ENCODE measurements at places on chromosomes 7 and 10.

DNA sequence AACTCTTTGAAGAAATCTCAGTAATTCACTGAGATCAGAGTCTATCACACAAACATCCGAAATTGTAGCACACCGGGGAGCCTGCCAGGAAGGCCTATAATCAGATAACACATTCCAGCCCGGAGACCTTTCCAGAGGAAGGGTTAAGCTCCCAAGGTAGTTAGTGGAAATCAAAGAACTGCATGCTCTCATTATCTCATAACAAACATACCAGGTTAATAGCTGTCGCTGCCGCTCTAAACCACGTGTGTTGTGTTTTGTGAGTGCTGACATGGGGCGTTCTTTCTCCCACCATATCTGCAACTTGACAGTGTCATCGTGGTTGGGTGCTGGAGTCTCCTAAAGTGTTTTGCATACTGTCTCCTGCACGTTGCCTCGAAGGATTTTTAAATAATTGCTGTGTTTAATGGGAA is 120.7 kb upstream of the CARD11 start:
- DNase-seq, result peak; percentile 56

DNA sequence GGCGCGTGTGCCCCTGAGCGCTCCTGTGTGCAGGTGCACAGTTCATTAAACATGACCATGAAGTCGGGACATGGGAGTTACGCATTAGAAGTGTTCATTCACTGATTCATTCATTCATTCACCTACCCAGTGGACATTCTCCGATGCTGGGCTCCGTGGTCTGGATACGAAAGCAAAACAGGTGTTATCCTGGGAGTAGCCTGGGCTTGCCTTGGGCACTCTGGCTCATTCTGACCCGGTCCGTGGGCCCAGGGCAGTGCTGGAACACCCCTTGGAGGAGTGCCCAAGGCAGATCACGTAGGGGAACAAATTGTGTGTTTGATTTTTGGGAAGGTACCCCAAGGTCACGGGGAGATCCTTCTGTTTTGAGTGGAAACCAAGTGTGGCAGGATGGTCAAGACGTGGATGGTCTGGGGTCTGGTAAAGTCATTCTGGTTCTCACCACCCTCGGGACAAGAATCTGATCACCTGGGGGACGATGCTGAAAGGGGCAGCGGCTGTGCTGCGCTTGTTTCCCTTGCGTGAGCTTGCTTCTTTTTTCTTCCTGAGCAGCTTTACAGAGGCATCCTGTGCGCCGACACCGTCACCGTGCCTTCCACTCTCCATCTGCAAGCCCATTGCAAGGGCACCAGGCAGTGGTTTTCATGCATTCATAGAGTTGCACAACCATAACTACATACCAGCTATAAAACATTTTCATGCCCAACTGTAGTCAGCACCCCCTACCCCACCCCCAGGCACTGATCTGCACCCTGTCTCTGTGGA is 10.1 kb downstream of the ELFN1 start:
- no peak for DNase-seq

GRCh38 chr10:6229746-6230145 is 27.0 kb downstream of the PFKFB3 start:
- no peak for DNase-seq

DNA sequence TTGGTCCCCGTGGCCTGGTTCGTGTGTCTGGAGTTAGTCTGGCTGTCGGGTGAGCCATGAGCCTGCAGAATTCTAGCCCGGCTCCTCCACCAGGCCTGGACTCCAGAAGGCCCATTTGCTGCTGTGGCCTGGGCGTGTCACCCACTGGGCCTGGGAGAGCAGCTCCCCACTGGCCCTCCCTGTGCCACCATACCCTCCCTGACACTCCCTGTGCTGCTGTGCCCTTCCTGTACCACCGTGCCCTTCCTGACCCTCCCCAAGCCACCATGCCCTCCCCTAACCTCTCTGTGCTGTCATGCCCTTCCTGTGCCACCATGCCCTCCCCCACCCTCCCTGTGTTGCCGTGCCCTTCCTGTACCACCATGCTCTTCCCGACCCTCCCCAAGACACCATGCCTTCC is 39.1 kb upstream of the DIP2C start:
- no peak for DNase-seq

GRCh38 chr7:142451296-142451695 is 193.4 kb upstream of the PRSS58 start:
- DNase-seq, result no peak

DNA sequence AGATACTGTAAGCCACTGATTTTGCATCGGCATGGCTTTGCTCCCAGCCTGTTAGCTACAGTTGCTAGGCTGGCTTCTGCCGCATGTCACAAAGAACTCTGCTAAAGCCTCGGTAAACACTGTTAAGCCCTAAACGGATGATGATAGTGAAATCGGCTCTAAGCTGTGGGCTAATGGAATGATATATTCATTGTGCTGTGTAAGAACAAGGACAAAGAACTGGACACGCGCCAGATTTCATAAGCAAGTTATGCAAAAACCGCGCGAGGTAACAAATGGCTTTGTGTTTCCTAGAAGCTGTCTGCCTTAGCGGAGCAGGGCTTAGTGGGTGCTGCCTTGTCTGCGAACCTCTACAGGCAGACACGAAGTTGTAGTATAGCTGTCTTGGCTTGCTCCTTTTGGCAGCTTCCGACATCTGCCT is 331.3 kb upstream of the COBL start:
- DNase-seq, result no peak

GRCh38 chr7:55339033-55340000 is 25.8 kb upstream of the LANCL2 start:
- no peak for DNase-seq

- peak; percentile 20 for DNase-seq
These were observed 799 bp downstream of the VAX1 start for GRCh38 chr10:117137031-117137910.
